ENCODE measurements at places on chromosomes 3 and 15.

- no peak for DNase-seq
Observed at GRCh38 chr3:148992027-148992634, 791 bp downstream of the GYG1 start.

GRCh38 chr15:100108846-100109245, 232.9 kb downstream of the ADAMTS17 start:
- no peak for DNase-seq

DNA sequence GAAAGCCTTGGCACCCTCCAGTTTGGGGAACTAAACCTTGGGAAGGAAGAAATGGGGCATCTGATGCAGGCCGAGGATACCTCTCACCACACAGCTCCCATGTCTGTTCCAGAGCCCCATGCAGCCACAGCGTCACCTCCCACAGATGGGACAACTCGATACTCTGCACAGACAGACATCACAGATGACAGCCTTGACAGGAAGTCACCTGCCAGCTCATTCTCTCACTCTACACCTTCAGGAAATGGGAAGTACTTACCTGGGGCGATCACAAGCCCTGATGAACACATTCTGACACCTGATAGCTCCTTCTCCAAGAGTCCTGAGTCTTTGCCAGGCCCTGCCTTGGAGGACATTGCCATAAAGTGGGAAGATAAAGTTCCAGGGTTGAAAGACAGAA, 7.7 kb downstream of the MAP1A start:
- DNase-seq: no peak

DNA sequence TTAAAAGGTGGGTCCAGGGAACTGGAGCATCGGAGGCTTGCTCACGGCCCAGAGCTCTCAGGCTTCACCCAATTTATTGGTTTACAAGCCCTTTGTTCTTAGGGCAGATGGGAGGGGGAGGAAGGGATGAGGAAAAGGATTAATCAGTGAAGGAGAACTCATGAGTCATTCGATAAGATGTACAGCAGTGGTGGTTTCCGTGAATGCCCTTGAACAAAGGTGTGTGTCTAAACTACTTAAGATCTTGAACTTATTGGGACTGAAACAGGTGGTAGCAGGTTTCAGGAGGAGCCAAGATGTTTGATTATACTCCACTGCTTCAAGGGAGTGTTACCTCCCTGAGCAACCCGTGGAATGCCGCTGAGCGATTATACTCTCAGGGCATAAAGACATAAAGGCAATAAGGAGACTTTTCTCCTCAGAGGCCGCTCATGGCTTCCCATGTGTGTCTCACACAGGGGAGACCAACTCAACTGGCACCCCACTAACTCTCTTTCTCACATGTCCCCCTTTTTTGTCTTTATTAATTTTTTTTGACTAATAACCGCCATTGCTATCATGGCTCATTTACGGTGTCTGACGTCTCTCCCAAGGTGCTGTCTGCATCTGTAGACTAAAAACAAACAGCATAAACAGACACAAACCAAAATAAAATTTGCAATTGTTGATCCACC, 17.3 kb upstream of the SLC28A2 start:
- no peak for DNase-seq

GRCh38 chr3:170605490-170605889, 19.6 kb upstream of the SLC7A14 start:
- DNase-seq: no peak
